ENCODE measurements at places on chromosomes 1 and 21. TPM values are rescaled to one million over a fixed set of nuclear protein-coding genes. Genes with fewer than 3 reads are reported as not detected.

GRCh38 chr21:38428211-38428610 is 70.1 kb downstream of the ERG start:
- no peak overlapping the region for H3K27ac ChIP-seq
- H3K4me1 ChIP-seq: peaks cover 14% of the 10 kb centered on the region
- no peaks in the 10 kb centered on the region for H3K27me3 ChIP-seq

Gene MTR
- total RNA-seq: 37.8 TPM

- DNase-seq: no peak
- H3K4me3 ChIP-seq: no peak overlapping the region
- H3K36me3 ChIP-seq: no peaks in the 10 kb centered on the region
- no peaks in the 10 kb centered on the region for H3K4me1 ChIP-seq
- H3K27me3 ChIP-seq: peaks cover 8% of the 10 kb centered on the region
Measured at GRCh38 chr1:111965781-111966443, 23.6 kb downstream of the KCND3 start.

Gene TRAF3IP3
- total RNA-seq: not detected

DNA sequence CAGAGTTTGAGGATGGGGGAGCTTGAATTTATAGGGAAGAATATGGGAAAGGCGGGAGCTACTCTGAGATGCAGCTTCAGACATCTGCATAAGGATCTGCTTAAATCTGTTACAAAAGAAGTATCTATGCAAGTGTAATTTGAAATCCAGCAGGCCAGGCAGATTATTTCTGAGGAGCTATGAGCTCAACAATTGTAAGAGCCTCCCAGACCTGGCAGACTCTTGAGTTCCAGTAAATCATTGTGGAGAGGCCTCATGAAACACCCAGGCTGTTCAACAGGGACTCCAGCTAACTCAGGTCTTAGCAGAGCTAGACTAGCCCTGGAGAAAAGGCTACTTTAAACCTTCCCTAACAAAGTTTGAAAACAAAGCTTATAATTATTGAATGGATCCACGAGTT is 647.5 kb upstream of the CHRM3 start:
- no peak overlapping the region for H3K27ac ChIP-seq
- no peaks in the 10 kb centered on the region for H3K36me3 ChIP-seq
- no peaks in the 10 kb centered on the region for H3K27me3 ChIP-seq
- H3K4me3 ChIP-seq: no peak overlapping the region
- no peaks in the 10 kb centered on the region for H3K4me1 ChIP-seq

GRCh38 chr1:185431612-185432011 is 114.6 kb upstream of the IVNS1ABP start:
- no peak overlapping the region for H3K4me3 ChIP-seq
- H3K27ac ChIP-seq: no peak overlapping the region
- H3K27me3 ChIP-seq: no peaks in the 10 kb centered on the region
- no peak for DNase-seq
- H3K36me3 ChIP-seq: peaks cover 2% of the 10 kb centered on the region
- H3K4me1 ChIP-seq: peaks cover 17% of the 10 kb centered on the region

Gene NEXN
- total RNA-seq: 19.5 TPM

Gene ADAMTS1
- total RNA-seq: 40.3 TPM

- DNase-seq: no peak
- H3K27me3 ChIP-seq: peaks cover 72% of the 10 kb centered on the region
- peak within 1 kb of the TSS; percentile 70 for H3K4me3 ChIP-seq
- no peak within 1 kb of the TSS for H3K27ac ChIP-seq
- H3K4me1 ChIP-seq: peaks cover 24% of the 10 kb centered on the region
- H3K36me3 ChIP-seq: peaks cover 2% of the 10 kb centered on the region
Measured at GRCh38 chr1:156860628-156861423, at the start of gene NTRK1. Gene NTRK1 (plus strand): TSS chr1:156860865. CDS start chr1:156860935, 70 bp downstream.

Gene KCNA2
- 0.05 TPM for total RNA-seq

DNA sequence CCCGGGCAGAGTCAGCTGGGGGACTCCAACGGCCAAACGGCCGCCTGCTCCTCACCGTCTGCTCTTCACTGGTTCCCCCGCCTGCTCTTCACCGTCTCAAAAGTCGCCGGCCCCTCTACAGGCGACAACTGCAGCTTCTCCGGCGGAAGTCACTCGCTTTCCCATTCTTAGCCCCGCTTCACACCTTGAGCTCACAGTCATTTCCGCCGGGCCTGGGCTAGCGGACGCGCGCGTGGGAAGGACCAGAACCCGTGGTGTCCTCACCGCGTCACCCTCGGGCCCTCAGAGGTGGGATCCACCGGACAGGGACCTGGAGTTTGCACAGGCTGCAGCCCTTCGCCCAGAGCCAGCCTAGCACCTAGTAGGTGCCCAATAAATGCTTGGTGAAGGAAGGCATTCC is 27.9 kb upstream of the HJV start:
- H3K27me3 ChIP-seq: no peaks in the 10 kb centered on the region
- DNase-seq: no peak
- H3K4me3 ChIP-seq: no peak overlapping the region
- peaks cover 24% of the 10 kb centered on the region for H3K4me1 ChIP-seq
- peak overlapping the region; percentile 47 for H3K27ac ChIP-seq

Measured in osteocyte (in vitro differentiated cells).